ENCODE measurements at places on chromosomes 4 and X.

DNA sequence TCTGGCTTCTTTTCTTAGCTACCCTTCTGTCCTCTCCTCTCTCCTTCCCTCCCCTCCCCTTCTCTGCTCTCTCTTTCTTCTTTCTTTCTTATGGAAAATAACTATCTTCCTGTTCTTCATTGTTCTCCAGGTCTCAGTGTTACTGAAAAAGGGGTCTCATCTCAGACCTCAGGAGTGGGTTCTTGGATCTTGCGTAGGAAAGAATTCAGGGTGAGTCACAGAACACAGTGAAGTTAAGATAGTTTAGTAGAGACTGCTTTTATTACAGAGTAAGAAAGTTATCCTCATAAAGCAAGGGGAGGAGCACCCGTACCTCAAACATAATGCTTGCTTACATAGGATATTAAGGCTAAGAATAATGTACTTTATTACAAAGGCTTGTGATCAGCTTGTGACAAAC is 31.8 kb upstream of the CWH43 start:
- DNase-seq: no peak

DNA sequence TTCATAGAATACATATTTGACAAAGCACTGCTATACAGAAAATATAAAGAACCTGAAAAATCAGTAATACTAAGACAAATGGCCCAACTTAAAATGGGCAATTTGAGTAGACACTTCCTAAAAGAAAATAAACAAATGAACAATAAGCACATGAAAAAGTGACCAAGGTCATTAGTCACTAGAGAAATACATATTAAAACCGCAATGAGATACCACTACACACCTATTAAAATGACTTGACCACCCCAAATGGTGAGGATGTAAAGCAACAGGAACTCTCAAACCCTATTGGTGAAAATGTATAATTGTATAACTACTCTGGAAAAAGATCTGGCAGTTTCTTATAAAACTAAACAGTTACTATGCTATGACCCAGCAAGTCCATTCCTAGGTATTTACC is 34.0 kb upstream of the USP9X start:
- DNase-seq: no peak

- no peak for DNase-seq
Measured at GRCh38 chr4:140078366-140078765, 75.6 kb downstream of the MAML3 start.

GRCh38 chrX:149497626-149498025 is 7.5 kb downstream of the IDS start:
- DNase-seq: peak; percentile 34

- DNase-seq: no peak
Measured at GRCh38 chr4:145528601-145529000, 46.9 kb downstream of the SMAD1 start.

DNA sequence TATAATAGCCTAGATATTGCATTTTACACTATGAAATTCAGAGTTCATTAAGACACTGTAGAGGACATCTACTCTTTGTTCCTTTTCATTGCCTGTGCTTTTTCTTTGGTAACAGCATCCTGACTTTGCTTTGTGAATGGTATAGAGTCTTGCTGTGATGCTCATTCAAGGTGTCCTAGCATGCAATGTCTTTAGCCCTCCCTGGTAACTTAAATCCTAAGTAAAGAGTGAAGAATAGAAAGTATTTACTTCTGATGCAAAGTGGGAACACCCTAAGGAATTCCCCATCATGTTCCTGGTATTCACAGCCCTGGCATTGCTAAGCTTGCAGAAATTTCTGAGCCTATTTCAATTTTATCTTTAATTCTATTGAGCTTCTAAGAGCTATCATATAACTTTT is 400.1 kb downstream of the FAT4 start:
- DNase-seq: no peak

DNA sequence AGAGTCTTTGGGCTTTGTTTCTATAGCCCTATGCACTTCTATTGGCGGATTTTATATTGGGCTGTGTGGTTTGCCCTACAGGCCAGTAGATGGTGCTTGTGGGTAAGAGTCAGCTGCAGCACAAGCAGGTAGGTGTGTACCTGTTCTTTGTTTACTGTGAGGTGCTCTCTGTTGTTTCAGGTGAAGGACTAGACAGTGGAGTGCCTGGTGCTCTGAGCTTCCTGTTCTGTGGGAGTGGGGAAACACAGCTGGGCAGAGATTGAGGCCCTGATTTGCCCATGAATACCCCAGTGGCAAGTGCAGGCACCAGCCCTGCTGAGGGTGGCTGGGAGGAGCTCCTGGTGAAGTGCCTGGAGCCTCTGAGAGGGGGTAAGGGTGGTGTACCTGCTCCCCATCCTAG is 26.3 kb upstream of the UCP1 start:
- DNase-seq: no peak

DNA sequence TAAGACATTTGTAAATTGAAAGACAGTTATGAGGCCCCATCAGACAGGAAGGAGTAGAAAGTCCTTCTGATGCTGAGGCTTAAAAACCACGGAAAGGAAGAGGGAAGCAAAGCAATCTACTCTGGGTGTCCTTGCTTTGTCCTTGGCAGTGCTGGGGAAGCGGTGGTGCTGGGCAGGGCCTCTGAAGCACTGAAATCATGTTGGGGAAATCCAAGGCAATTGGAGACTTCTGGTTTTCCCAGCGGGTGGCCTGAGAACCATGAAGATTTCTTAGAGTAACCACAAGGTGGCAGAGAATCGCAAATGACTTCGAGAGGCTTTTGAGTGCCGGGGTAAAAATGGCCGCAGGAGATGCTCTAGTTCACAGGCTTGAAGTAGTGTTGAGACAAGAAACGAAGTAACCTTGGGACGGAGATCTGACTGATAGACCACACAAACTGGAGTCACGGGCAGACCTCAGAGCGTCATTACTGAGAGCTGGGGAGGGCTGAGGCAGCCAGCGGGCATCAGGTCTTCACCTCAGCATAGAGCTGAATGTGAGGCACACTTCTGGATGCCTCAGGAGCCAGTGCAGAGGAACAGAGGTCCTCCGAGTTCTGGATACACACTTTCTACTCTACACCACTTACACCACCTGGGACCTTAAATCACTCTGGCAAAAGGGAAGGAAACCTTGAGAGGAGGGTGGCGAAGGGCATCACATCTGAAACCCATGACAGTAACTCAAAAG is 130.7 kb upstream of the GPRIN3 start:
- DNase-seq: no peak

GRCh38 chr4:16585053-16585452 is 313.4 kb downstream of the LDB2 start:
- DNase-seq: no peak

GRCh38 chrX:48937054-48937907 is 18.5 kb upstream of the PIM2 start:
- DNase-seq: no peak

GRCh38 chrX:30910124-30910860 is 21.2 kb upstream of the TAB3 start:
- DNase-seq: no peak
